Panc1 (cell line): ENCODE measurements at places on chromosomes 12 and 14.

GRCh38 chr14:47606566-47606965 lies 68.8 kb downstream of the MDGA2 start:
- DNase-seq = no peak

- DNase-seq = peak; percentile 24
These were observed 107.0 kb downstream of the PTCSC3 start for GRCh38 chr14:36069535-36069900.

DNA sequence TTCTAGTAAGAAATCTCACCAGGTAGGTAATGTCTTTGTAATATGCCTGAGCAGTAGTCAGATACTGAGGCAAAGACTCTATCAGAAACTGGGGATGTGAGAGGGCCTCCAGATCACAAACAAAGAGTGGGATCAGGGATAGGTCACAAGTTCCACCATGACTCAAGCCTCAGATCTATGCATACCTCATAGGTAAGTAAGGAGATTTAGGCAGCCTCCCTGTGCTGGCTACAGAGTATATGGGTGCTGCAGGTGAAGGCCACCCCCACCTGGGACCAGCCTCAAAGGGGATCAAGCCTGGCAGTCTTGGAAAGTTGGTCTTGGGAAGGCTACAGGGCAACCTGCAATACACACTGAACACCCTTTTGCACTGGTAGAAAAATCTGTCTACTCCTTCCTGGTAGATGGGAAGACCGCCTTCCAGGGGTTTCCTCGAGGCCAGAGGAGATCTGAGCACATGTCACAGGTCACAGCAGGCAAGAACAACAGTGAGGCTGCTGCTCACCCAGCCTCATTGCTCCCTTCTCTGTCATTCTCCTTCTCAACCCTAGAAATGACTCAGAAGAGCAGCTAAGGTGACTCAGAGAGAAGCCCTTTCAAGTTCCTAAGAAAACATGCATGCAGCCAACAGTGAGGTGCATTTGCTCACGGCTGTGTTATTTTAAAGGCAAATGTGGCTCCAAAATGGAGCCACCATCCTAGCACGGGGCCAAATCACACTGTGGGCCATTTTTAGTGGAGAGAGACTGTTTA lies 143.4 kb upstream of the CDKN3 start:
- peak; percentile 7 for DNase-seq

DNA sequence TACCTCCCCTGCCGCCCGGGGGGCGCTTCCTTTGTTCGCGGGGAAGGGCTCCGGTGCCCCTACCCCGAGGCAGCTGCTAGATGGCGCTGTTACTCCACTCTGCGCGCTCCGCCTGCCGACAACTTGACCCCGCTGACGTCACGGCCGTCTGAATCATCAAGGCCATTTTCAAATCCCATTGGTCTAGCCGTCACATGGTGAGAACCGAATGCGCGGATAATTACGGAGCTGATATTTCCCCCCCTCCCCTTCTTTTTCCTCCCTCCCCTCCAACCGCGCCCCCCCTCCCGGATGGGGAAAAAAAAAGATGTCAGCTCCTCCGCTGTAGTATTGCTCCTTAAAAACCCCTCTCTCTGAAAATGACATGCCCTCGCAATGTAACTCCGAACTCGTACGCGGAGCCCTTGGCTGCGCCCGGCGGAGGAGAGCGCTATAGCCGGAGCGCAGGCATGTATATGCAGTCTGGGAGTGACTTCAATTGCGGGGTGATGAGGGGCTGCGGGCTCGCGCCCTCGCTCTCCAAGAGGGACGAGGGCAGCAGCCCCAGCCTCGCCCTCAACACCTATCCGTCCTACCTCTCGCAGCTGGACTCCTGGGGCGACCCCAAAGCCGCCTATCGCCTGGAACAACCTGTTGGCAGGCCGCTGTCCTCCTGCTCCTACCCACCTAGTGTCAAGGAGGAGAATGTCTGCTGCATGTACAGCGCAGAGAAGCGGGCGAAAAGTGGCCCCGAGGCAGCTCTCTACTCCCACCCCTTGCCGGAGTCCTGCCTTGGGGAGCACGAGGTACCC lies at the start of gene HOXC10:
TSS of gene HOXC10 (plus strand) at position 246 of the 791 bp plus-strand sequence. CDS start at position 360, 114 bp downstream.
- peak; percentile 95 for DNase-seq

DNA sequence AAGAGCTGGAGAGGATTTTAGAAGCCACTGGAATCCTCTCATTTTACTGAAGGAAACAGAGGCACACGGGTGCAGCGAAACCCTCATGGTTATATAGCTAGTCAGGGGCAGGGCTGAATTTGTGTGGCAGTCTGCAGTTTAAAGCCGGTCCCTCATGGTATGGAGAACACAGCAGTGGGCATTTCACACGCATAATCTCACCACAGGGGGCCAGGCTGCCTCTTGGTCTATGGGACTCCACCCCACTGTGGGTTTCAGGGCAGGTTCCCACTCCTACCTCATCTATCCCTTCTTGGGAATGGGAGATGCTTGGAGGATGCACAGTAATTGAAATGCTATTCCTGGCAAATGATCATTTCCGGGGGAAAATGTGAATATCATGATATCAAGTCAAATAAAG lies 400.6 kb downstream of the RGS6 start:
- DNase-seq = no peak

GRCh38 chr12:56300644-56301464 lies 724 bp upstream of the CS start:
- DNase-seq = no peak
